GM06990 (cell line): ENCODE measurements at places on chromosomes 7 and 10.

DNA sequence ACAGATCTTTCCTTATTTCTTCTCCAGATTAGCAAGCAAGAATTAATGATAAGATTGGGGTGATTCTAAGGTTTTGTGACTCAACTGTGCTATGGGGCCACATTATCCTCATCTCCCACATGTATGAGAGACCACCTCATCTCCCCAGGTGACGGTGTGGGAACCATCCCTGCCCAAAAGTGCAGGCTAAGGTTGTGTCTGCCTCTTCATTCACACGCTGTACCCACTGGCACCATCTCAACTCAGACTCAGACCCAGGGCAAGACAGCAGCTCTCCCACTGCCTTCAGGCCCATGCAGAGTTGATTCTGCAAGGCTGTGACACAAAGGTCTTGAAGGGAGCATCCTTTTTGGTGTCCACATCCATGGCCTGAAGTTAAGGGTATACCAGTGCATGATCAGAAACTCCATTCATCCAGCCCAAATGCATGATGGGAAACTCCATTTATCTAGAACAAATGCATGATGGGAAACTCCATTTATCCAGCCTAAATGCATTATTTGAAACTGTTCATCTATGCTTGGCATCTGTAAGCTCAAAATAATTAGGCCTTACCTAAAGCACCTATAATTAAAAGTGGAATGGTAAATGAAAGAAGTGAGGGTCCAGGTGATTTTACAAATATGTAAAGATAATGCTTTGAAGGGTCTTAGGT is 99.4 kb downstream of the TCERG1L start:
- no peak for DNase-seq

- no peak for DNase-seq
These were observed 161.3 kb upstream of the PCDH15 start for GRCh38 chr10:54962134-54962900.

DNA sequence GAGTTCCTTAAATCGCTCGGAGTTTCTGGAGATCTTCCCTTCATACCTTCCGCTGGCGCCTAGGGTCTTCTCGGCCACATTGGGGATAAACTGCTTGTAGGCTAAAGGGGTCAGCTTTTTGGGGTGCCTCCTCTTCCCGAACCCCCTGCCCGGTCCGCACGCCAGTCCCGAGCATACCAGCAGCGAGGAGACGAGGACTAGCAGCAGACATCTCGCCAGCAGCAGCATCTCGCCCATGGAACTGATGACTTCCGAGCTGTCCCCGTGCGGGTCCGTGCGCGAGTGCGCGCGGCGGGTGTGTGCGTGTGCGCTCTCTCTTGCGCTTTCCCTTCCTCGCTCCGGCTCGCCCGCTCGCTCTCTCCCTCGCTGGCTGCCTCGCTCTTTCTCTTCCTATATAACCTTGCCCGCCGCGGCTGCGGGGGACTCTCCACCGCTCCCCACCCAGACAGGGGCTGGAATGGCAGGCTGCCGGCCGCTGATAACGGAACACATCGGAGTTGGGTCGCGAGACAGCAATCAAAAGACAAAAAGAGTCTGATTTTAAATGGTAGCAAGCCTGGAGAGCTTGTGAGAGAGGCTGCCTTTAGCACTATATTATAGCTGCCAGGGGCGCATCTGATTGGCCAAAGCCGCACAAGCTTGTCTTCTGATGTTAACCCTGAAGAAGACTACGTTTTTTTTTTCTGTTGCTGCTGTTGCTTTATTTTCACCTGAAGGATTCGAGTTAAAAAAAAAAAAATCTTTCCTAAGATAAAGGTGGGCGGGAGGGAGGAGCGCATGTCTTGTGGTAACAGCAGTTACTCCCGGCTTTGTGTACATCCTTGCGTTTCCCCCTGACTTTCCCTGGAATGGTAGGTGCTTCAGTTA is at the start of gene SHH:
TSS of gene SHH (minus strand) at position 569 of the 867 bp plus-strand sequence. CDS start at position 228, 341 bp downstream.
- DNase-seq: no peak

- DNase-seq: no peak
These were observed 30.0 kb downstream of the IKZF1 start for GRCh38 chr7:50334341-50334994.

- no peak for DNase-seq
These were observed 16.3 kb upstream of the GJD4 start for GRCh38 chr10:35588836-35589235.

DNA sequence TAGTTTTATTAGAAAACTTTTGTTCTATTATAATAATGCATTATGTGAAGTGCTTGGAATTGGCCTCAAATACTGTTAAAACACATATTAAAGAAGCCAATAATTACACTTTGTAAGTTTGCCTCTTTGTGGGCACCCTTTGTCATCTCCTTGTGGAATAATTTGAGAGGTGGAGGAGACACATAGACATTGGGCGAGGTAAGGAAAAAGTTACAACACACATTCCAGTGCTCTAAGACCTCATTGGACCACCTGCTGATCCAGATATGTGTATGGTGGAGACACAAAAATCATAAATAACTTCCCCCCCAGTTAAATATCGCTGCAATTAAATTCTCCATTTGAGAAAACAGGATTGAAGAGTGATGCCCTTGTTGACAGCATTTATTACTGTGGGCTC is 511.8 kb downstream of the GFRA1 start:
- DNase-seq: no peak

DNA sequence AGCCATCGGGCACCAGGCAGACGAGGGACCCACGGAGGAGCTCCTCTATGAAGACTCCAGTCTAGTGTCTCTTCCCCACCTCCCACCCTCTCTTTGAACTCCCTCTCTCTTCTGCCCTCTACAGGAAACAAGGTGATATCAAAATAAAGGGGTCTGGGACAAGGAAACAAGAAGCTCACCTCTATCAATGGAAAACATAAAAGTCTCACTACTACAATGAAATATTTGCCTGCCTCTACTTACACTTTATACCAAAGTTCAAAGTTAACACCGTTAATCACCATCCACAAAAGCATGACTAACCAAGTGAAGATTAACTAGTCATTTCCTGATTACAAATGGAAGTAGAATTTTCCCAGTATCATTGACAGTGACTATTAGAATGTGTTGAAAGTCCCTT is 82.2 kb downstream of the PARD3 start:
- DNase-seq: no peak

DNA sequence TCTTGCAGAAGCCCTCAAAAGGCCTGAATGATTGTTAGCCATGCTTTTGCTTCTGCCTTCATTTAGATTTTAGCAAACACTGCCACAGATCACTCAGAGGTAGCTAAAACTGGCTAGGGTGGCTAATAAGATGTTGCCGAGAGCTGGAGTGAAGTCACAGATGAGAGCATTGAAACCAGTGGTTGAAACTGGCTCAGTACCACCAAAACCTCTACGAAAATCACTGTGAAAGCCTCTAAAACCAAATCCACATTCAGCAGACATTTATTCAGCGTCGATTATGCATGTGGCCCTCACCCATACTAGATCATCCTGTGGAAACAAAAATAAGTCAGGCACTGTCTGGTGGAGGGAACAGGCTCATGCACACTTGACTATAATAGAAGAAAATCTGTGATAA is 50.8 kb downstream of the PIK3CG start:
- DNase-seq: peak; percentile 68

DNA sequence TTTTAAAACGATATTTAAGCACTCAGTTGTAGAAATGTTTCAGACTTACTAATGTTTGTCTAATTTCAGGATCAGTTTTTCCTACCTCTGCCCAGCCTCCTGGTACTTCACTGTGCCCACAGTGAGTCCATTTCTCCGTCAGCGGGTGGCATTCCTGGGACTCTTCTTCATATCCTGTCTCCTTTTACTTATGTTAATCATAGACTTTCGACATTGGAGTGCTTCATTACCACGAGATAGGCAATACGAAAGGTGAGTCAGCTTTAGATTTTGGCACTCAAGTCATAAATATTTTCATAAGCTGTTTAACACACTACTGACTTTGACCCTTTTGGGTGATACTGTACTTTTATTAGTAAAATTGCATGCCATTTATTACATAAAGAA is 2.1 kb downstream of the ENTPD7 start:
- DNase-seq: no peak

DNA sequence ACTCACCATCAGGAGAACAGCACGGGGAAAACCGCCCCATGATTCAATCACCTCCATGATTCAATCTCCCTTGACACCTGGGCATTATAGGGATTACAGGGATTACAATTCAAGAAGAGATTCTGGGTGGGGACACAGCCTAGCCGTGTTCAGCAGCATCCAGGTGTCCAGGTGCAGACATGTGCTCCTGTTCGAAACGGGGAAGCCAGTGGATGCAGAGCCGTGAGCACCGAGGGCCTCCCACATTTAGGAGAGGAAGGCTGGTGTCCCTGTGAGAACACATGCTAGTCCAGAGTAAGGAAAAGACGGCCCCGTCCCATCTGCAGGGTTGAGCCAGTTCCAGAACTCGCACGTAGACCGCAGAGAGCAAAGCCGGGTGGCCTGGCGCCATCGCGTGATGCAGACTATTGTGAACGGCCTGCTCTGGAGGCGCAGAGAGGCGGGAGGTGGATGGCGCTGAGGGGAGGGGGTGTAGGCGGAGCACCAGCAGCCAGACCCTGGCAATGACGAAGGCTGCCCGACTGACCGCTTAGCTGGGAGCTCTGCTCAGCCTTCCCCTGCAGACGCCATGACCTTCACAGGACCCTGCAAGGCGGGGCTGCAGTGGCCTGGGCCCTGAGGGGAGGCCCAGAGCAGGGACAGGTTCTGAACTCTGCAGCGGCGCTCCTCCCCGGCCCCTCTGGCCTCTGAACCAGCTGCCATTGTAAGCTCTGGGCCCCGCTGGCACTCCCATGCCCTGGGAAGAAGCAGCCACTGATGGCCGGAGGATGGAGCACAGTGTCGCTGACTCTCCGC is 141.6 kb upstream of the TCERG1L start:
- DNase-seq: no peak

DNA sequence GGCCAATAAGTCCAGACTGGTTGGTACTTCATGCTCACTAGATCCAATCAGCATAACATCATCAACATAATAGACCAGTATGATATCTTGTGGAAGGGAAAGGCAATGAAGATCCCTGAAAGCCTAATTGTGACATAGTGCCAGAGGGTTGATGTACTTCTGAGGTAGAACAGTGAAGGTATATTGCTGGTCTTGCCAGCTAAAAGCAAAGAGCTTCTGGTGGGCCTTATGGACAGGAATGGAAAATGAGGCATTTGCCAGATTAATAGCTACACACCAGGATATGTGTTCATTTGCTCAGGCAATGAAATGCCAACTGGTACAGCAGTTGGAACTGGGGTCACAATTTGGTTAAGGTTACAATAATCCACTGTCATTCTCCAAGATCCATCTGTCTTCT is 156.4 kb downstream of the HTR7 start:
- no peak for DNase-seq

- no peak for DNase-seq
These were observed 6.7 kb downstream of the OTUD1 start for GRCh38 chr10:23445591-23445990.

DNA sequence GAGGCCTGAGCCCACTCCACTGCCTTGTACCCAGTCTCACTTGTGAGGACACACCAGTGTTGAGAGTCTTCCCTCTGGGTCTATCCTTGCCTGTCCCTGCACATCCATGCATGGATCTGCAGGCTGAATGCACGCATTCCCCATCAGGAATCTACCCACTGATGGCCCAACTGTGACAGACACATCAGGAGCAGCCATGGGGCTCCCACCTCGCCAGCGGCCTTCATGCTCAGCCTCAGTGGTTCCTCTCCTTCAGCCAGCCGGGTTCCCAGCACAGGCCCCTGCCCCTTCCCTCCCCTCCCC is 21.3 kb downstream of the ANTXRL start:
- no peak for DNase-seq

- no peak for DNase-seq
These were observed 99.7 kb downstream of the PLCE1 start for GRCh38 chr10:94093286-94093905.

- DNase-seq: no peak
These were observed 99.0 kb downstream of the AOAH start for GRCh38 chr7:36625247-36625646.

GRCh38 chr7:92161271-92161670 is 17.7 kb downstream of the LRRD1 start:
- DNase-seq: no peak

DNA sequence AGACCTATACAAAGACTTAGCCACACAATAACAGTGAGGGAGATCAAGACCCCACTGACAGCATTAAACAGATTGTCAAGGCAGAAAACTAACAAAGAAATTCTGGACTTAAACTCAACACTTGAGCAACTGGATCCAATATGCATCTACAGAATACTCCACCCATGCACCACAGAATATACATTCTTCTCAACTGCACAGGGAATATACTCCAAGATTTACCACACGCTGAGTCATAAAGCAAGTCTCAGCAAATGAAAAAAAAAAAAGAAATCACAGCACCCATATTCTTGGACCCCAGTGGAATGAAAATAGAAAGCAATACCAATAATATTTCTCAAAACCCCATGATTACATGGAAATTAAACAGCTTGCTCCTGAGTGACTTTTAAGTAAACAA is 680.2 kb downstream of the PCDH15 start:
- no peak for DNase-seq

- DNase-seq: no peak
These were observed 49.9 kb downstream of the CDHR3 start for GRCh38 chr7:106012935-106013439.

DNA sequence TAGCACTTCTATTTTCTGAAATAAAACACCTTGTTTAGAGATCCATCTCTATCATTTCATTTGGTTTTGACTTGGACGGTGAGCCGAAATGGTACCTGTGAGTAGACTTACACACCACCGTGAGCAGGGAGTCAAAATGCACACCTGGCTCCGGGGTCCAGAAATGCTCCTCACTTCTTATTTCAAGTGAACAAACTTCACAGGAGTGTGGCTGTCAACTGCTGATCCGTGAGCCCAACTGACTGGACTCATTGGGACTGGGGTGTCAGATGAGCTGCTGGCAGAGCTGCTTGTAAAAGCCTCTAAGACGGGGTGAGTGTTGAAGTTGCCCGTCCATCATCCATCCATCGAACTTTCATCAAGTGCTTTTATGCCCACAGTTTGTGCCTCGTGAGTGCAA is 435.5 kb downstream of the GLRX3 start:
- no peak for DNase-seq

GRCh38 chr7:92275327-92275726 is 29.6 kb downstream of the ANKIB1 start:
- DNase-seq: no peak

DNA sequence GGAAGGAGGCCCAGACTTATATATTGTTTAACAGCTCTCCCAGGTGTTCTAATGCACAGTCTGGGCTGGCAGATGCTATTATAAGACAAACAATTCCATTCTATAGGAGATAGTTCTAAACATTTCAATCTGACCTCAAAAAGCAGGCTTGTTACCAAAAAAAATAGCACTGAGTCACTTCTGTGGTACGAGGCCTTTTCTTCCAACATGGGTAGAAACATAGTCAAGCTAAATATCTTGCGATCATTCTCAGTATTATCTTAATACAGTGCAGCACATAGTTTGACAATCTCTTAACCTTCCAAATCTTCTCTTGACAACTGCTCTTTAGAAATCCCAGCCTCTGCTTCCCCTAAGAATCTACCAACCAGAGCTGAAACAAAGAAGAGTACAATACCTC is 46.6 kb upstream of the MKX start:
- no peak for DNase-seq

- DNase-seq: no peak
These were observed 47.3 kb upstream of the OPALIN start for GRCh38 chr10:96406091-96406490.

- DNase-seq: no peak
These were observed 317 bp downstream of the PDZD7 start for GRCh38 chr10:101030496-101031127.
